ENCODE measurements at places on chromosomes 6 and 20.

GRCh38 chr6:114747995-114748625, 405.3 kb upstream of the HS3ST5 start:
- peak; percentile 25 for DNase-seq

GRCh38 chr20:62641321-62642050, 817 bp upstream of the SLCO4A1 start:
- peak; percentile 23 for DNase-seq

DNA sequence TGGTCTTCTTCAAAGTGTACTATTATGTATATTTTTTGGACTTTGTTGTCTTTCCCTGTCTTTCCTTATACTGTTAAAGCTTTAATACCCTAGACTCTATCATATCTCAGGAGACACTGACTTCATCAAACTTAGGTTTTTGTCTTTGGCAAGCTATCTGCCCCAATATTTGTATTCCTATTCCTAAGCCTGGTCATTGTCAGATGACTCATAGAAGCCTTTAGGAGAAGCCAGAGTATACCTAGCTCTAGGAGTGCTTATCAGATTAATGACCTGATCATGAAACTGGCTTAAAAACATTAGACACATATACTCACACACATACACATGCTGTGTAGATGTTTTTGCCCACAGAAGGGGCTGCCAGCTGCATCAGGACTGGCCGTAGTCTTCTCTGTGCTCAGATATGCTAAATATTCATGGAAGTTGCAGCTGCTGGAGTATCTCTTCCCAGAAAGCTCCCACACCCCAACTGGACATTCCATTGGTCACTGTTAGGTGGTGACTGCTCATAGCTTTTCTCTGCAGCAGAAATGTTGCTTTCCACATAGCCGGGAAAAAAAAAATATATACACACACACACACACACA, 102.0 kb downstream of the ANKS1A start:
- DNase-seq, result no peak

GRCh38 chr6:549906-550305, 107.0 kb downstream of the HUS1B start:
- DNase-seq, result no peak

DNA sequence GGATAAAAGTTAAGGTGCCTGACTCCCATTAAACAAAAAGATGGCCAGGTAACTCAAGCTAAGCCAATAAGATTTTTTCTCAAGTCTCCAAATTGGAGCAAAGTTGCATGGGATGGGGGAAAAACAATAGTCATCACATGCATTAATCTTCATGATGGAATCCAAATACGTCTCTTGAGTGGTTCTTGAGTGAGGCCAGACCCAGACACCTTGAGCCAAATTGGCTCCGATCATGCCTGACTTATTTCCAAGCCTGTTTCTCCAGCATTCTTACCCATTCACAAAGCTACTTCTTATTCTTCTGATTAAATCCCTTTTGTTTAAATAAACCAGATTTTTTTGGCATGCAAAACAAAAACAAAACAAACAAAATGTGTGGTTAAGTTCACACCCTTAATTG, 420.3 kb upstream of the NRSN1 start:
- DNase-seq, result no peak

GRCh38 chr6:160103825-160104100, 17.9 kb upstream of the SLC22A1 start:
- DNase-seq, result no peak

DNA sequence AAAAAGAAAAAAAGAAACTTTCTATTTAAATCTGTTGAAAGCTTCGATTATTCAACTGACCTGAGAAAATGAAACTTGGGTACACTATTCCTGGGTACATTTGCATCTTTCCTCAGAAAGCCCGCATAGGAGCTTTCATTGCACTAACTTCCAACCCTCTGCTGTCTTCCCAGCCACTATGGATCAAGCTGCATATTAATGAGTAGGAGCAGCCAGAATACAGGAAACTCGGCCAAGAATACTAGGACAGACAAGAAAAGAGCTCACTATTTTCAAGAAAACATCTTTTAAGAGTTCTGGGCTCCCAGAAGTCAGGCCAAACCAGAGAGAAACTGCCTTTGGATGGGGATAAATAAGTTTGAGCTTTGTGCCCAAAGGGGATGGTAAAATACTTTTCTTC, 135.0 kb upstream of the CCDC28A start:
- DNase-seq, result no peak

- no peak for DNase-seq
Observed at GRCh38 chr20:48716086-48716485, 111.7 kb downstream of the PREX1 start.

DNA sequence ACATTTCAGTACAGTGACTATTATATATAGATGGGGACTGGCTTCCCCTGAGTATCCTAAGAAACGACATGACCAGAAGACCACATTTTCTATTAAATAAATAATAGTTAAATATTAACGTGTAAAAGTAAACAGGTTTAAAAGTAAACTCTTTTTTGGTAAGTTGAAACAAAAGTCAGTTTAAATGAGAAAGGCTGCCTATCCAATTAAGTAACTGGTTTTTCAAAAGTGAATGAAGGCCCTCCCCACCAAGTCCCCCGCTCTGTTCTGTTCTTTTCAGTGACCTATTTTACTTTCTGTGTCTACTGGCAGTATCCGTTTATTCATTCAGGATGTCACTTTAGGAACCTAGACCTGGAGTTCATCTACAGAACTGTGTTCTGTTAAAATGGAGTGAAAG, 32.0 kb downstream of the QKI start:
- no peak for DNase-seq

GRCh38 chr20:49388744-49389143, 93.7 kb downstream of the KCNB1 start:
- DNase-seq, result no peak

GRCh38 chr20:53419693-53420460, 173.8 kb downstream of the ZNF217 start:
- no peak for DNase-seq

Measured in KBM-7 (cell line).